Ammon's horn (tissue), 1 donor: ENCODE measurements at places on chromosomes 16 and 17.
A peak's percentile ranks its signal among the peaks of the same experiment; 100 is the strongest.

DNA sequence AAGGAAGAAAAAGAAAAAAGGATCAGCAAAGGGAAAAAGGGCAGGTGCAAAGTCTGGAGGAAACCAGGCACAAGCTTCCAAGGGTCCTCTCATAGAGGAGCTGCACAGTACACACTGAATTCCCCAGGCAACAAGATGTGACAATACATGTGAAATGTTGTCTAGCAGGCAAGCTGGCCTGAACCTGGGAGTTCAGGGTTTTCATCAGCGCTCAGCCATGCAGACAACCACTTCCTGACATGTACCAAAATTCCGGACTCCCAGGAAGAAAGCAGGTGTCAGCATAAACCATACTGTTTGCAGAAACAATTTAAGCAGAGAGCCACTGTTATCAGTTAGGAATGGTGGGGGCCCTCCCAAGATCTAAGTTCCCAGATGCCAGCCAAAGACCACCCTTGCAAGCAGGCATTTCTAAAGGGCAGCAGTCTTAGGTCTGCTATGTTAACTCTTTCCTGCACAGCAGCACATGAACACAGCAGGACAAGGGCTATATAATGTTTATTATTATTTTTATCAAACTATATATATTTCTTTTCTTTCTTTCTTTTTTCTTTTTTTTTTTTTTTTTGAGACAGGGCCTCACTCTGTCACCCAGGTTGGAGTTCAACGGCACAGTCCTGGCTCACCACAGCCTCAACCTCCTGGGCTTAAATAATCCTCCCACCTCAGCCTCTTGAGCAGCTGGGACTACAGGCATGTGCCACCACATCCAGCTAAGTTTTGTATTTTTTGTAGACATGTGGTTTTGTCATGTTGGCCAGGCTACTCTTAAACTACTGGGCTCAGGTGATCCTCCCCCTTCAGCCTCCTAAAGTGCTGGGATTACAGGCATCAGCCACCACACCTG lies 10.1 kb downstream of the TK2 start:
- no peak for DNase-seq

DNA sequence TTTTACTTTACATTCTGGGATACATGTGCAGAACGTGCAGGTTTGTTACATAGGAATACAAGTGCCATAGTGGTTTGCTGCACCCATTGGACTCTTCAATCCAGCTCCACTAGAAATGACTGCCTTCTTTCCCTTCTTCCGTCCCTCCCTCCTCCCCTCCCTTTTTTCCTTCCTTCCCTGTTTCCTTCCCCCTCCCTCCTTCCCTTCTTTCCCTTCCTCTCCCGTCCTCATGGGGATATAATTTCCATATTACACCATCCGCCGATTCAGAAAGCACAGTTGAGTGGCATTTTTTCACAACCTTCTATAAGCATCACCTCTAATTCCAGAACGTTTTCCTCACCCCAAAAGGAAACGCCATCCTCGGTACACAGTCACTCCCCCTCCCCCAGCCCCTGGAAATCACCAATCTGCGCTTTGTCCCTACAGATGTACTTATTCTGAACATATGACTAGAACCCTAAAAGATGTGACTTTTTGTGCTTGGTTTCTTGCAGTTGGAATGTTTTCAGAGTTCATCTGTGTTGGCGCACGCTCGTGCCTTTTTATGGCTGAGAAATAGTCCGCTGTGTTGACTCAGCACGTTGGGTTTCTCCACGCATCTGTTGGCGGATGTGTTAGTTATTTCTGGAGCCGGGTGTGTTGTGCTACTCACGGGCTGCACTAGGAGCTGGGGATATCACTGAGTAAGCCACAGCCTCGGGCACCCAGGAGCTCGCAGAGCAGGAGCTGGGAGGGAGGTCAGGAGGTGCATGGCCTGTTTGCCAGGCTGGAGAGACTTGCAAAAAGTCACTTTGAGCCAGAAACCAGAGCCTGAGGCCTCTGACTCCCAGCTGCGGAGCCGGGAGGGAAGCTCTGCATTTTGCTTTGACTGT lies 336.4 kb downstream of the SEC14L1 start:
- DNase-seq = peak; percentile 34

DNA sequence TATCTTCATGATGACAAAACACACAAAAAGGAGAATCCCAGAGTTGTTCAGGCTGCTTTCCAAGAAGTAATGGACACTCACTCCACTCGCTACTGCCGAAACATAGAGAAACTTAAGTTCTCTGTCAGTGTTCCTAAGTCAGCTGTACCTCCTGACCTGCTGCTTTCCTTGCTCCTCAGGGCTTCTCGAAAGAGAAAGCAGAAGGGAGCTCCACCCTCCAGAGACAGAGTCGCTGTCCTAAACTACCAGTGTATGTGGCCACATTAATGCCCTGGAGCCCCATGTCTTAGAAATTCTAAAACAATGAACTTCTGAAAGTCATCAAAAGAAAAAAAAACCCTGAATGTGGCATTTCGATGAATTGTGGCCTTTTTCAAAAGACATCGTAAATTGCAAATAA lies 390.8 kb upstream of the MON1B start:
- DNase-seq = no peak

- no peak for DNase-seq
These were observed 55.4 kb upstream of the DNAJA2 start for GRCh38 chr16:47028767-47029377.

- DNase-seq = peak; percentile 79
These were observed 1.7 kb downstream of the RPH3AL start for GRCh38 chr17:350706-351448.

GRCh38 chr17:53548252-53548651 lies 274.5 kb upstream of the KIF2B start:
- DNase-seq = no peak

GRCh38 chr16:5722116-5722619 lies 624.6 kb upstream of the EEF2KMT start:
- DNase-seq = no peak

GRCh38 chr16:80608946-80609345 lies 68.2 kb downstream of the DYNLRB2 start:
- no peak for DNase-seq

DNA sequence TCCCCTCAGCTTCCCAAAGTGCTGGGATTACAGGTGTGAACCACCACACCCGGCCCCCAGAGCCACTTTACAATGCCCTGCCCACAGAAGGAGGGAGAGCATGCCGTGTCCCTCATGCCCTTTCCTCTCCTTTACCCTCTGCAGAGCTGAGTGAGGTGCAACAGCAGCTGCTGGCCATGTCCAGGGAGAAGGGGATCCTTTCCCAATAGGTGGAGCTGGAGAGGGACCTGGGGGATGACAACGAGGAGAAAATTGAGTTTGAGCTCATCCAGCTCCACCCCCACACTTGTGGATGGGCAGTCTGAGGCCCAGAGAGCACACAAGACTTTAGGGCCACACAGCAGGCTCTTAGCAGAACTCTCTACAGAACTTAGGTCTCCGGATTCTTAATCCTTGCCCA lies 7.9 kb upstream of the GSDMA start:
- no peak for DNase-seq

GRCh38 chr16:49733313-49734009 lies 122.5 kb downstream of the ZNF423 start:
- no peak for DNase-seq

GRCh38 chr16:22052980-22053379 lies 39.4 kb upstream of the VWA3A start:
- DNase-seq = no peak

DNA sequence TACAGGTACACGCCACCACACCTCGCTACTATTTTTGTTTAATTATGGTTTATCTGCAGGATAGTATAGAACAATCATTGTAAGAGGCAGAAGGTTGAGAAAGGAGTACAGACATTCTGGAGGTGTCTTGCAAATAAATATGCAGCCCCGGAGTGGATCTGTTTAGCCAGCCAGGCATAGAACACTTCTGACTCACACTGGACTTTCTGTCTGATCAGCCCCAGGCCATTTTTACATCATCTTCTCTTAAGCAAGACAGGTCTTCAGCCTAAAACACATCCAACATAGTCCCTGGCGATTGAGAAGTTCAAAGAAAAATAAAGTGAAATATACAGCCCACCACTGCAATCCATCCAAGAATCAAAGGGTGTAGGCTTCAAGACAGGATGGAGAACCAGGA lies 81.4 kb downstream of the XYLT1 start:
- no peak for DNase-seq

DNA sequence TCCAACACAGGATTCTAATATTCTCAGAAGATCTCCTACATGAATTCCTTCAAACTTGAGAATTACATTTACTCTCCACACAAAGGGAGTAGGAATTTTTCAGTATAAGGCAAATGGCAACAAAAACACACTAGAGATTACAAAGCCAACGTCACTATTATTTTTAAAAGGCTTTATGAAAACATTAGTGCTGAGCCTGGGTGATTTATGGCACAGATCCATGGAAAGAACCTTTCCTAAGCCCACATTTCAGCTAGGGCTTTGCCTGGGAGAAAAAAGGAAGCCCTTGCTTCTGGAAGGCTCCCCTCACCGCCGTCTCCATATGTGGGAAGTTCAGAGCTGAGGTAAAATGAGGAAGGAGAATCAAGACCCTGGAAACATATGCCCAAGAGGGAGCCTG lies 499.4 kb upstream of the HSBP1 start:
- no peak for DNase-seq

DNA sequence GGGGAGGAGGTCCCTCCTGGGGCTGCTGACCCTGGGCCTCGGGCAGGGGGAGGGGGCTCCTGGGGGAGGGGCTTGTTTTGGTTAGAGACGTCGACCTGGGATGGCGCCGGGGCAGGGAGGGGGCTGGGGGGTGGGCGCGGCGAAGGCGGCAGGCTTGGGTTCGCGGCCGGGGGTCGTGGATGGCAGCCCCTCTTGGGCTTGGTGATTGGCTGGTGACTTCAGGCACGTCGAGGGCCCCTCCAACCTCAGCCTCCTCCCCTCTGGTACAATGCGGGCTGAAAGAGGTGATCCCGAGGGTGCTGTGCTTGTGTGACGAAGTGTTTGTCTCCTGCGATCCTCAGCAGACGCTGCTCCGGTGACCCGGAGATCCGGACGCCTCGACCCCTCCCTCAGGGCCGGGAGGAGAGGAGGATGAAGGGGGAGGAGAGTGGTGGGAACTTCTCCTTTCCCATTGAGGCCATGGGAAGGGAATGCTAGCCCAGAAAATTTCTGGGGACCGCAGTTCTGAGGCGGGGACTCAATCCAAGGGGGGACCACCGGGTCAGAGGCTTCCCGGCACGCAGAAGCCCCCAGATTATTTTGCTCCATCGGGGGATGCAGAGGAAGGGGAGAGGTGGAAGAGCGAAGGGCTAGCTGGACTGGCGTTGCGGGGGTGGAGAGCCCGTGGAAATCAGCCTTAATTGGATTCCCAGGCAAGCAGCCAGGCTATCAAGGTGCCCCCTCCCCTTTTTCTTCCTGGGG lies 43.9 kb downstream of the RAI1 start:
- no peak for DNase-seq

DNA sequence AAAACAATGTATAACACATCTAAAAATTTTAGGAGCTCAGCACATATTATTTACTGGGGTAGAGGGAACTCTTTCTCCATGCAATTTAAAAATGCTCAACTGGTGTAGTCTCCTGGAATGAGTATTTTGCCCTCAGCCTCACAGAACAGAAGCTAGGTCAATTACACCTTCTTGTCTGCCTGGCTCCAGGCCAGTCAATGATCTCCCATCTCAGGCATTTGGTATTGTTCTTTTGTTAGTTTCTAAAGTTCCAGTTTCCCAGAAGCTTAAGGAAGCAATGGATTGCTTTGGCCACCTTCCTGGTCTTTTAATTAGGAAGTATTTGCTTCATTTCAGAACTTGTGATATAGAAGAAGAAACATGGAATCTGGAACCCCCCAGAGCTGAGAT lies 360.3 kb upstream of the ASIC2 start:
- DNase-seq = no peak

GRCh38 chr17:17784657-17785267 lies 52.0 kb downstream of the SREBF1 start:
- peak; percentile 45 for DNase-seq

DNA sequence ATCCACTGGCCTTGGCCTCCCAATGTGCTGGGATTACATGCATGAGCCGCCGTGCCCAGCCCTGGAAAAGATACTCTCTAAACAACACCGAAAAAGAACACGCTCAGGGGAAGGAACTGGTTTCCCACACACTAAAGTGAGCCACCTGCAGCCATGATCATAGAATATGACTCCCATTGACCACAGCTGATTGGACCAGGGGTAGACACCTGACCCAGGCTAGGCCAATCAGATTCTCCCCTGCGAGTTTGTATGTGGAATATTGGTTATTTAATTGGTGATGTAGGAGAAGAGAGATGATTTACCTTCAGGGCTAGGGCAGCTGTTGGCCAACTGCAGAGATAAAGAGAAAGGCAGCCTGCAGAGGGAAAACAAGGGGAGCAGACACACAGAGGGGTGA lies 9.0 kb upstream of the GGA2 start:
- DNase-seq = no peak

DNA sequence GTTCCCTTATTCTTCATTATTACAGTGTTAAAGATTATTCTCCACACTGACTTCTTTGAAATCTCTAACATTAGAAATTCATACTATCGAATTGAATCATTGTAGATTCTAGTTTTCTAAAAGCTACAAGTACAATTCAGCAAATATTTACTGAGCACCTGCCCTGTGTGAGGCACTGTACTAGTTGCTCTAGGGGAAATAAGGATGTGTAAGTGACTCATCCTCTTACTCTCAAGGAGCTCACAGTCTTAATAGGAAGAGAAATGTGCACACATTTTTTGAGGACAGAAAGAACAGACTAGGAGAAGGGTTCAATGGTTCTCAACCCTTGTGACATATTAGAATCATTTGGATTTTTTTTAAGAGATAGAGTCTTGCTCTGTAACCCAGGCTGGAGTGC lies 7.7 kb upstream of the SLFN12L start:
- no peak for DNase-seq

DNA sequence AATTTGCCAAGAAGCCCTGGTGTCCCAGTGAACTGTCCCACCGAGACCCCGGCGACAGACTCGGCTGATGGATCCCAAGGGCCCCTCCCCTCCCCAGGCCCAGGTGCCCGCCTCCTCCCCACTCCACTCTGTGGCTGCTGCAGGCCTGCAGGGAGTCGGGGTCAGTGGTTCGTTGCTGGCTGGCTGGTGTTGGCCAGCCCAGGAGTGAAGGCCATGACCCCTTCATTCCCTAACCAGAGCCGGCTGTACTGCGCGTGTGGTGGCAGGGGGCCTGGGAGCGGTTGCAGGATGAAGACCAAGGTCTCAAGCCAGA lies 9.2 kb upstream of the TBX2 start:
- no peak for DNase-seq

GRCh38 chr16:4399001-4399730 lies 17.2 kb downstream of the CORO7 start:
- no peak for DNase-seq

- DNase-seq = no peak
These were observed at the start of gene CRAMP1 for GRCh38 chr16:1612320-1613111. CRAMP1 (plus strand) TSS chr16:1612360; CDS start chr16:1614640, 2,280 bp downstream.

DNA sequence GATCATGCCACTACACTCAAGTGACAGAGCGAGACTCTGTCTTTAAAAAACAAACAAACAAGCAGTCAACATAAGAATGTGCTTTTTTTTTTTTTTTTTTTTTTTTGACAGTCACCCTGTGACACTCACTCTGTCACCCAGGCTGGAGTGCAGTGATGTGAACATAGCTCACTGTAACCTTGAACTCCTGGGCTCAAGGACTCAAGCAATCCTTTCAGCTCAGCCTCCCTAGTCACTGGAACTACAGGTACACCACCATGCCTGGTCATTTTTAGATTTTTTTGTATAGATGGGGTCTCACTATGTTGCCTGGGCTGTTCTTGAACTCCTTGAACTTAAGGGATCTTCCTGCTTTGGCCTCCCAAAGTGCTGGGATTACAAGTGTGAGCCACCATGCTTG lies 15.3 kb upstream of the CHP2 start:
- DNase-seq = no peak
